CD4-positive, alpha-beta memory T cell (primary cell): ENCODE measurements at places on chromosomes 4 and X. TPM values are rescaled to one million over a fixed set of nuclear protein-coding genes. Genes with fewer than 3 reads are reported as not detected.

DNA sequence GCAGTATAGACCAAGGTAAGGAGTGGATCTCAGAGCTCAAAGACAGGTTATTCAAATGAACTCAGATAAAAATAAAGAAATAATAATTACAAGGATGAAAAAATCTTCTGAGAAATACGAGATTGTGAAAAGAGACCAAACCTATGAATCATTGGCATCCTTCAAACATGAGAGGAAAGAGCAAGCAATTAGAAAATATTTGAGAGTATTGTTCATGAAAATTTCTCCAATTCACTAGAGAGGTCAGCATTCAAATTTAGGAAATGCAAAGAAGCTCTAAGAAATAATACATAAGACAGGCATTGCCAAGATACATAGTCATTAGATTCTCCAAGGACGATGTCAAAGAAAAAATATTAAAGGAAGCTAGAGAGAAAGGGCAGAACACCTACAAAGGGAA is 93.5 kb upstream of the GALNTL6 start:
- no peak for DNase-seq

DNA sequence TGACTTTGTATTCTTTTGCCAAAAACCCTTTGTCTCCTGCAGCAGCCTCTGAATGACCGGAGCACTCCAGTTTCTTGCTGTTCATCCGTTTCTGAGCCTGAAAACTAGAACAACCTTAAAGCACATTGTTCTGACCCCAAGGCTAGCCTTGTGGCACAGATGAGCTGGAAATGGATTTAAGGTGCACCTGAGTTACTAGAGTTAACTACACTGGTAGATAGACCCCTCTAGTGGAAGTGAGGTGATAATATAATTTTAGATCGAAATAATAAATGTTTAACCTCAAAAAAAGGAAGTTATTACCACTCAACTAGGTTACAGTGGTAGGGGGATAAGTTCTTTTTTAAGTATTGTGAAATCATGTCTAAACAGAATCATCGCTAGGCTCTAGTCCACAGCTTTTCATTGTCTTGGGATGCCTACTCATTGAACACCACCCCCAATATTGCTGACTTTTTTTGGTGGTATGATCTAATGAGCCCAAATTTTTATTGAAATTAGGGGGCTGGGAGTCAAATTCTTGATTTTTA is 2.7 kb downstream of the PLS3 start:
- no peak for DNase-seq

- DNase-seq, result no peak
Observed at GRCh38 chr4:128291096-128291495, 3.5 kb upstream of the PGRMC2 start.

DNA sequence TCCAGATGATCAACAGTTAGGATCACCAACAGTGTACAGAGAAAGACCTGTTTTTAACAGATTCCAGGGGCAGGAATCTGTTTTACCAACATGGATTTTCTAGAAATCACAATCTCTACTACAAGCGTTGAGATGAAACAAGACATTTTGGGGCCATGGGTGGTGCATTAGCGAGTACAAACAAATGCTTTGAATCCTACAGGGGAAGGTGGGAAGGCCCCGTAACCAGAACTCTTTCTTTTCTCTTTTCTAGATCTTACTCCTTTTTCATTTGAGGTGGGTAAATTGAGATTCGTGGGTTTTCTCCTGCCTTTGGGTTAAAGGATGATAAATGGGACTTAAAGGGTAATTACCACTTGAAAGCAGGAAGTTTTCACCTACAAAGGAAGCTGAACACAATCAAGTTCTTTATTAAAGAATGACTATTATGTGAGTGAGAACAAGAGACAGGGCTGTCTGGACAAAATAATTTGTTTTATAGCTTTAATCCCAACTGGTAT is 189.9 kb upstream of the ANXA3 start:
- no peak for DNase-seq

DNA sequence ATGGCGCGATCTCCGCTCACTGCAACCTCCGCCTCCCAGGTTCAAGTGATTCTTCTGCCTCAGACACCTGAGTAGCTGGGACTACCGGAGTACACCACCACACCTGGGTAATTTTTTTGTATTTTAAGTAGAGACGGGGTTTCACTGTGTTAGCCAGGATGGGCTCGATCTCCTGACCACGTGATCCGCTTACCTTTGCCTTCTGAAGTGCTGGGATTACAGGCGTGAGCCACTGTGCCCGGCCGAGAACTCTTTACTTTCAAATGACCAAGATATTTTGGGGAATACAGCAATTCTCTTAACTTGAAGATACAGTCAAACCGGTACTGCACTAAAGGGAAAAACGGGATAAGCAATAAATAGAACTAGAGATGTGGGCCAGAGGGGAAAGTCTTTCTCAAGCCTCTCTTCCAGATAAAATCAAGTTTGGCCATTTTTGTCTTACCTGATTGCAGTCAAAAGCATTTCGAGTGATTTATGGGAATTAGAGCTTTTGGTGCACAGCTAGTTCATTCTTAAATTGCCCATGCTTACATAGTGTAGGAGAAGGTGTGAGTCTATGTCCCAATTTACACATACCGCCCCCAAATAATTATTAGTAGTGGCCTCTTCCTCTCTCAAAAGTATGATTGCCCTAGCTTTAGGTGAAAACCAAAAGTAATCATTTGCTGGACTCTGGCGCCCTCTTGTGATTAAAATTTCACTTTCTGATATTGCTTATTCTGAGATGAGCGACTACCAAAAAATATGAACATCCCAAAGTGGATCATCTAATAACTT is 53.2 kb upstream of the ABCG2 start:
- peak; percentile 58 for DNase-seq

DNA sequence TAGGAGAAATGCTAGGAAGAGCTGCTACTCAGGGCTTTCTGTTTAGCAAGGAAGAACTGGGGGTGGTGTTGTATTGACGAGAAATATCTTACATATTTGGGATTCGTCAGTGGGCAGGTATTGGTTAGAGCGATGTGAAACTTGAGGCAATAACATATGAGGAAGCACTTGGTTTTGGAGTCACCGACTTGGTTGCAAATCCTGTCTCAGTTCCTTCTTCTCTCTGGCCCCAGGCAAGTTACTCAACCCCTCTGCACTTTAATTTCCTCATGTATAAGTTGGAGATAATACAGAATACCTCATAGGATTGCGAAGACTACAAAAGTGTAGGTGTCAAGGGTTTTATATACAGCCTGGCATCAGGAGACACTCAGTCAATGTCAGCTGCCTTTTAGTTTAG is 34.1 kb downstream of the GPAT3 start:
- no peak for DNase-seq

- DNase-seq, result no peak
Observed at GRCh38 chr4:36676139-36677050, 395.0 kb downstream of the DTHD1 start.

DNA sequence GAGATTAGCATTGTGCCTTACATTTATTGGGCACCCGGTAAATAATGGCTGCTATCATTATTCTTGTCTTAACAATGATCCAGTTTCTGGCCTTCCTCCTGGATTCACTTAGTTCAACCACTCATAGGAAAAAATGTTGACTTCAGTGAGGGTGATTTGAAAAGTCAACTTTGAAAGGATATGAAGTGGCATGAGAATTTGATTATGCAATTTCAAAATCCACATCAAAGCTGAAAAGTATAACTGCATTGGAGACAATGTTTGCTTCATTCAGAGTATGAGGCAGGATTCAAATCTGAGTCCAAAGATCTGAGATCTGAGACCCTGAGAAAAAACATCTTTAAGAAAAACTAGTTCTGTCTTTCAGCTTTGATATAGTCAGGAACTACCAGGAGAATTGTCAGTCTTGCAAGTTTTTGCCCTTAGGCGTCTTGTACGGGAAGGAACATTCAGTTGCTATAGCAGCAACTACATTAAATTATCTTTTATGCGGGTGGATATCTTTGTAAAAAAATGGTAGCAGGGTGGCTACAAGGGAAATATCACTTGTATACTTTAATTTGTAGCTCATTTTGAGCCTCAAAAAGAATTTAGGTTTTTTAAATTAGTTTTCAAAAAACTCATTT is 587.5 kb upstream of the LCORL start:
- no peak for DNase-seq

- DNase-seq, result peak; percentile 63
Observed at GRCh38 chrX:130079824-130080406, 30.4 kb downstream of the ELF4 start.

DNA sequence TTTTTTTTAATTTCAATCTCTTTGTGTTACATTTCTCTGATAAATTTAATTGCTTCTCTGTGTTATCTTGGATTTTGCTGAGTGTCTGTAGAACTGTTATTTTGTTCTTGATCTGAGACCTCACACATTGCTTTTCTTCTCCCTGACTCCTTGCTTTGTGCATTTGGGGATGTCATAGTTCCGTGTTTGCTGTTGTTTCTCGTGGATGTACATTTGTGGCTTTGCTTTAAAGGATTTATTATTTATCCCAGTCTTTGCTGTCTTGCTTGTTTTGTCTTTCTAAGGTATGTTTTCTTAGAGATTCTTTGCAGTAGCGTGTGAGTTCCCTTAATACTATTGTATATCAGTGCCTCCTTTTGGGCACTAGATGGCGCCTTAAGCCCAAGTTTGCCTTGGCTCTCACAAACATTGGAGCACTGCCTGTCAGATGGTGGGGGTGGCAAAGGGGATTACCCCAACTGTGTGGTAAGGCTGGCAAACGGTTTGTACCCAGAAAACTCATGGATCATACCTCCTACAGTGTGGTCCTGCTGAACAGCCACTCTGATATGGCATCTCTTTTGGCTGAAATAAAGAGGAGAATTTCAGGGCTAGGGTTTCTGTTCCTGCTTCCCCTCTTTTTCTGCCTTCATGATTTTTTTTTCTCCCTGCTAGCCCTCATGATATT is 96.4 kb downstream of the PGRMC2 start:
- peak; percentile 57 for DNase-seq

- DNase-seq, result no peak
Observed at GRCh38 chrX:54288968-54289367, 68.9 kb downstream of the WNK3 start.

GRCh38 chr4:188409851-188410250 is 270.6 kb downstream of the TRIML1 start:
- no peak for DNase-seq

- peak; percentile 31 for DNase-seq
Observed at GRCh38 chrX:13167481-13168231, 123.2 kb upstream of the FAM9C start.

GRCh38 chr4:5078009-5078408 is 26.7 kb downstream of the STK32B start:
- DNase-seq, result no peak

DNA sequence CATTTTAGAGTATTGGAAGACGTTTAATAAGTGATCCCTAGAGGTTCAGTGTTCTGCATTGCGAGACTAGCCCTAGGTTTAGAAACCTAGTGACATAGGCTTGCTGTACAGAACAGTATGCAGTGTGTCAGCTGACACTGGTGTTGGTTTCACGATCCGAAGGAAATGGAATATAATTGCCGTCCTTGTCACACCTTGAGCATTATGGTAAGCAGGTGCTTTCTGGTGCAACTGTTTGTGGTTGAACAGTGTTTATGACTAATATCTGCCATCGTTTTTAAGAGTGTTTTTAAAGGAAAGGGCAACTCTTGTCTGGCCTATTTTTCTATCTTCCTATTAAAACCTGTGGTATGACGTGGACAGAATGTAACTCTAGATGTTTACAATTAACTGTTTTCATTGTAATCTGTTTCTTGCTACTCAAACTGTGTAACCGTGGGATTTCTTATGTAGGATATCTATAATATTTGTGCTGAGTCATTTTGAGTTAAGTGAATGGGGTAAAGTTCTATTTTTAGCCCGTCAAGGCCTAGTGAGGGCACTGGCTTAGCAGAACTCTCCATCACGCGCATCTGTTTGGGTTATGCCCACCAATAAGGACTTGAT is 53.8 kb upstream of the TBC1D14 start:
- peak; percentile 38 for DNase-seq

GRCh38 chr4:117784266-117784665 is 250.0 kb upstream of the NDST3 start:
- no peak for DNase-seq

DNA sequence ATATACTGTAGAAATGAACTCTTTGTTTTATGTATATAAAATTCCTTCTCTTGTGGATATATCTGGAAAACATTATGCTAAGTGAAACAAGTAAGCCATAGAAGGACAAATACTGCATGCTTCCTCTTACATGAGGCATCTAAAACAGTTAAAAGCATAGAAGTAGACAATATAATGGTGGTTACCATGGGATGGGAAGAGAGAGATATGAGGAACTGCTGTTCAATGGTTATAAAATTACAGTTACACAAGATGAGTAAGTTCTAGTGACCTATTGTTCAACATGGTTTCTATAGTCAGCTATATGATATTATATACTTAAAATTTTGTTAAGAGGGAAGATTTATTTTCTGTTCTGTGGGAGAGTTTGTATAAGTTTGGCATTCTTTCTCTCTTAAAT is 43.4 kb downstream of the HTRA3 start:
- no peak for DNase-seq

The HCFC1 gene
- total RNA-seq, result 52.6 TPM

The IL15 gene
- 4.7 TPM for total RNA-seq

The DGKK gene
- not detected for total RNA-seq

The SMIM10L2A gene
- 2.8 TPM for total RNA-seq

The METAP1 gene
- total RNA-seq, result 36.4 TPM

The UBA1 gene
- total RNA-seq, result 129 TPM

The ATP10D gene
- 4.2 TPM for total RNA-seq

The RHOXF2B gene
- not detected for total RNA-seq

The NSUN7 gene
- not detected for total RNA-seq

The SSX1 gene
- not detected for total RNA-seq
